ENCODE measurements at places on chromosomes 4 and X.

- DNase-seq = no peak
Measured at GRCh38 chrX:154602226-154602625, 16.9 kb downstream of the CTAG1B start.

DNA sequence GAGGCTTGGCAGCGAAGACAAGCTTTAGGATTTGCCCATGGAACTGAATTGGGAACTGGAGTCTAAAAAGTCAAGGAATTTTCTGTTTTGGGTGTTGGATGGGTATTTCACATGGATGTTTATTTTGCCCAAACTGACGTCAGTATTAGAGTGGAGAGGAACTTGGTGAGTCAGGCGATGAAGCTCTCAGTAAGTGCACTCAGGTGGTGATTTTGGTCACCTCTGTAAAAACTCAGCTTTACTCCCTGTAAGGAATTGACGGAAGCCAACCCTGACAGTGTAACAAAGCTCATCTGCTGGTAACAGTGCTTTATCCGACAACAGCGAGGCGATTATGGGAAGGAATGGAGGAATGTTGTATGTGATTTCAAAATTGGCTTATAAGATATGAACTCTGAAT is 77.0 kb upstream of the PGRMC2 start:
- DNase-seq = no peak

GRCh38 chrX:107567370-107567769 is 60.9 kb upstream of the PRPS1 start:
- DNase-seq = no peak

DNA sequence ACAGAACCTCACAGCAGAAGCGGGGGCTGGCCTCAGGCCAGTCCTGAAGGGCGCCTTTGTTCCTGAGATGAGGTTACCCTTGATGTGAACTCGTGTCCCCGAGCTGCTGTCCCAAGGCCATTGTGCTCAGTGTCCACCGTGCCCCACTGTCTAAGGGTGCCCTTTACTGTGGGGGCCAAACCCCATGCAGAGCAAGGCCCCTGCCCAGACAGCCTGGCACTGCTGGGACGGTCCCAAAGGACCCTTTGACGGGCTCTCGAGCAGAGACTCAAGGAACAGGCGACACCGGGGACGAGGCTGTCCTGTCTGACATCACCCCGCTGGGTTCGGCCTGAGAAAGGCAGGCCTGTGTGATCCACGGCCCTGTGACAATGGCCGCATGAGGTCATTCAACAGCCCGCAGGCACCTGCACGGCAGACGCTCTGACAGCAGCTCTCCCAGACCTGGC is 100.6 kb downstream of the ABLIM2 start:
- no peak for DNase-seq

DNA sequence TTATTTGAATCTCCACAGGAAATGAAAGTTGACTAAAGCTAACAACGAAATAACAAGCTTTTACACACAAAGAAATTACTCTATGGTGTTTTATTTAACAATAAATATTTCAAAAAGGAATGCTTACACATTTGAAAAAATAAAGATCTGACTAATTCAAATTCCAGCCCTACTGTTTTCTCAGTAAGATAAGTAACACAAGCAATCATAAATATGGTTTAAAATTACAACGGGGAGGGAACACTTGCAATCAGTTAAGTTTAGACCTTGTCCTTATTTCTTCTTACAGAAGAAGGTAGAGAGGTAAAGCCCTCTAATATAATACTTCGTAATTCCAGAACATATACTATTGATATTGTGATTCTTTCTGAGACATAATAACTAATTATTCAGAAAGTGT is 158.5 kb downstream of the DHX15 start:
- DNase-seq = no peak

GRCh38 chr4:107276052-107276451 is 239.9 kb upstream of the DKK2 start:
- no peak for DNase-seq

- no peak for DNase-seq
Measured at GRCh38 chr4:125168531-125168930, 146.2 kb upstream of the FAT4 start.

- no peak for DNase-seq
Measured at GRCh38 chr4:123661080-123661737, 264.6 kb downstream of the SPRY1 start.

GRCh38 chr4:143381189-143382118 is 44.8 kb downstream of the GAB1 start:
- no peak for DNase-seq

DNA sequence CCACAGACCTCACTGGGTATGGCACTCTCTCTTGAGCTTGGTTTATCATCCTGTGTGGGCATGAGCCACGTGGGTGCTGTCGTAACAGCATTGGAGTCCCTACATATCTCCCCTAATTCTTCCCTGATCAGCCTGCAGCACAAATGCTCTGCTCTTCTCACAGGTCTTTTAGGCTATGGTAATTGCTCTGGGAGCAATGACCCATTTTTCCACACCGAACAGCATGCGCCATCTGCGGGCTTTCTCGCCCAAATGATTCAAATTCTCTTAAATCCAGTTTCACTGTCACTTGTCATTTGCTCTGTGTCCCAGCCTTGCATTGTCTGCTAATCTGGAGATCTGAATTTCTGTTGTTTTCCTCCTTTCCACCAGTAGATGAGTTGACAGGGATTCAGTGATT is 48.9 kb upstream of the GATB start:
- DNase-seq = no peak

- no peak for DNase-seq
Measured at GRCh38 chrX:140177821-140178220, 212.5 kb upstream of the CXorf66 start.

DNA sequence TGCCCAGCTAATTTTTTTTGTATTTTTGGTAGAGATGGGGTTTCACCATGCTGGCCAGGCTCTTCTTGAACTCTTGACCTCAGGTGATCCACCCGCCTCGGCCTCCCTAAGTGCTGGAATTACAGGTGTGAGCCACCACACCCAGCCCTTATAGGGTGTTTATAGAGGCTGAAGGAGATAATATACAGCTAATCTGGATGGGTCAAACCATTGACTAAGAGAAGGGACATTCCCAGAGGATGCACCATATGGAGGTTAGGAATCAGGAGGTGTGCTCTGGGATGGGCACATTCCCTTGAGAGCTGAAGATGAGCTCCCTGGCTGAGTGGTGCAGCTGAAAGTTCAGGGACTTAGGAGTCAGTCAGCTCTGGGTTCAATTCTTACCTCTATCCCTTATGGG is 68.3 kb upstream of the SHISA3 start:
- no peak for DNase-seq

- DNase-seq = no peak
Measured at GRCh38 chr4:123788577-123788976, 392.0 kb downstream of the SPRY1 start.

DNA sequence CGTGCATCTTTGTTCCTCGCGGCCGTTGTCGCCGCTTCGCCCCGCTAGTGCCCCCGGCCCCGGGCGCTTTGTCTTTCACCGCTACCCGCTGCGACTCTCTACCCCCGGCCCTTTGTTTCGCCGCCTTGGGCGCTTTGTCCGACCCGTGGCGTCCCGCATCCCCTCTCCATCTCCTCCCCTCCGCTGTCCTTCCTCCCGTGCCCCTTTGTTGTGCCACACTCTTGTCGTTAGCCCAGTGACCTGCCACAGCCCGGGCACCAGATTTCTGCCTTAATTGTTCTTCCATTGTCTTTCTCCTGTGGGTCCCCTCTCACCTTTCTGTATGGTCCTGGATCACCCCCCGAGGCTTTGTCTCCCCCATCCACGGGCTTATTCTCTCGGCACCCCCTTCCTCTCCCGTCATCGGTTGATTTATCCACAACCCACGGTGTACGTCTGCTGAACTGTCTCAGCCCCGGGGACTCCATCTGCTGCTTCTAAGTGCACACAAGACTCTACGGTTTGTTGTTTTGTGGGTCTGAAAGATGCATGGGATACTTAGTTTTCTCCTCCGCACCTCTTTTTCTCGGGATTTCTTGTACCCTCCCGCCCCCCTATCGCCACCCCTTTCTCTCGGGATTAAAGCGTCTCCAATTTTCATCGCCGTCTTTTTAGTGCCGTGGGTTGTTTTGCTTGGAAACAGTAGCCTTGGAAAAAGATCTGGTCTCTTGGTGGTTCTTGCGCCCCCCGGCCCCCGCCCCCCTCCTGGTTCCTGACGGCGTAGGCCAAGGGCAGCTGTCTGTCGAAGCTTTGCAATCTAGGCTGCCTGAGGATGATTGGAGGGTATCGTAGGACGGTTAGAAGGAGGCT is 783 bp downstream of the RBPJ start:
- DNase-seq = peak; percentile 4

GRCh38 chr4:13982010-13982409 is 354.5 kb upstream of the BOD1L1 start:
- DNase-seq = no peak

DNA sequence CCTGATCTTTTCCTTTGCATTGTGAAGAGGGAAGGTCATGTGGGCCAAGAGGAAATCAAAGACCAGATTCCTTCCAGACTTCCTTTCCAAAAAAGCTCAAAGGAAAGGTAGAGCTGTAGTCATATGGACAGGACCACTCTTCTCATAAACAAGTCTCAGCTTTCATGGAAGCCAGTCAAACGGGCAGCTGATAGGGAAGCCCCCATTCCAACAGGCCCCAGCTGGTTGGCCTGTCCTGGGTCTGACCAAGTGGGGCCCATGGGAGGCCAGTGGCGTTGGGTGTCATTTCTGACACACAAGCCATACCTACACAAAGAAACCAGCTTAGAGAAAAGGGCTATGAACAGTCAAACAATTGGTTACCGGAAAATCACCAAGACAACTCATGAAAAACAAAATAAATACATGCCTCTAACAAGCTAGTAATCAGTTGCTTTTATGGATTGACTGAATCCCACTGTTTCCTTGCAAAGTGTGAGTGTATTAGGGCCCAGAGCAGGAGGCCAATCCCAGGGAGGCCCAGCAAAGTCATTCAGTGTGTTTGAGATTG is 149.6 kb upstream of the MAMLD1 start:
- DNase-seq = no peak

GRCh38 chr4:141329174-141329569 is 108.5 kb downstream of the ZNF330 start:
- no peak for DNase-seq

GRCh38 chr4:143337600-143338287 is 1.1 kb downstream of the GAB1 start:
- no peak for DNase-seq

DNA sequence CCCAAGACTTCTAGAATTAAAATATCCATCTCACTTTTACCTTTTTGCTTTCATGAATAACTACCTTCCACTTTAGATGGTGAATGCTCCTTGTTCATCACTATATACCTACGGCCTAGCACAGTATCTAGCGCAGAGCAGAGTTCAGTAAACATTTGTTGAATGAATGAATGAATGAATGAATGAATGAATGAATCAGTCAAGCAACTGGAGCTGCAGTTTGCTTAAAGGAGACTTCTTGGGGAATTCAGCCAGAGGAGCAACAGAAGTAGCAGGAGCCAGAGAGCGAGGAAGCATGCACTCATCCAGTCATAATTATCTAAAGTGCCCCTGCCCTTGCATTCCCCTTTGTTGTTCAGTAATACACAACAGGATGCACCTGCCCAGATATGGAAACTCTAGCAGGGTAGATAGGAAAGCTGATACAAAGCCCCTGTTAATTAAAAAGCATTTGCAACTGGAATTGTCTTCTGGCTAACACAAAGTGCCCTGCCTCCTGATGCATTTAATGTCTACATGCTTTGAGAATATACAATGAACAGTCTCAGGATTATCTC is 103.0 kb upstream of the MBNL3 start:
- no peak for DNase-seq

GRCh38 chrX:129833153-129833990 is 10.3 kb downstream of the ZDHHC9 start:
- no peak for DNase-seq

DNA sequence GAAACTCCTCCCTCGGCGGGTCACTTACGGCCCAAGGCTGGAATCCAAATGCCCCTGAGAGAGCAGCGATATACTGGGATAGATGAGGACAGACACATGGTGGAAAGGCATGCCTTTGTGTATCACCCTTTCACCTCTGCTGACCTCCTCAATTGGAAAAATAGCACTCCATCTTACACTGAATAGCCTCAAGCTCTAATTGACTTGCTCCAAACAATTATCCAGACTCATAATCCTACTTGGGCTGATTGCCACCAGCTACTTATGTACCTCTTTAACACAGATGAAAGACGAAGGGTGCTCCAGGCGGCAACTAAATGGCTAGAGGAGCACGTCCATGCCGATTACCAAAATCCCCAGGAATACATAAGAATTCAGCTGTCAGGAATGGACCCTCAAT is 1142.2 kb downstream of the ARAP2 start:
- DNase-seq = no peak

- DNase-seq = no peak
Measured at GRCh38 chrX:109481986-109482385, at the start of gene GUCY2F. Gene GUCY2F (minus strand): TSS chrX:109482086. CDS start chrX:109475936, 6,150 bp downstream.

DNA sequence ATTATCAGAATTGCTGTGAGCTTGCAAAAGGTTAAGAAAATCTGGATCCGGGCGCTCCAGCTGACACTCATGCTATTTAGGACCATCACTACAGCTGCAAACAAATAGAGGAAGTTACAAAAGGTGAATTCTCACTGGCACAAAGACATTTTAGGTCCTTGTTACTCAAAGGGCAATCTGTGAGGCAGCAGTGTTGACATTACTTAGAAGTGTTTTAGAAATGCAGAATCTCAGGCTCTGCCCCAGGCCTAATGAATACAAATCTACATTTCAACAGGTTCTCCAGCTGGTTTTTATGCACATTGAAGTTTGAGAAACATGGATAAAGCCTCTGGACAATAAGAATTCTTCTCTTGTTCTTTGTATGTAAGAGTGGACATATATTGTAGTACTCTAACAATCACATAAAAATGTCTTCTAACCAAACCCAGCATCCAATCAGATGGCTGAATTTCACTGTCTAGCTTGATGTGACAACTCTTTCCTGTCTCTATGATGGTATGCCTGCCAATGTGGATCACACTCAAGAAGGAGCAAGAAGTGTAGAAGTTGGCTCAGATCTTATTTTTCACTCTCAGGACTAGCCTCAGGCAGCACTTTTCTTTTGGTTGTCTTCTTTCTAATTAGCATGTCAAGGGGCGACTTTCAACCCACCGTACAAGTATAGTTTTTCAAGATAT is 18.8 kb downstream of the SLC7A11 start:
- no peak for DNase-seq

DNA sequence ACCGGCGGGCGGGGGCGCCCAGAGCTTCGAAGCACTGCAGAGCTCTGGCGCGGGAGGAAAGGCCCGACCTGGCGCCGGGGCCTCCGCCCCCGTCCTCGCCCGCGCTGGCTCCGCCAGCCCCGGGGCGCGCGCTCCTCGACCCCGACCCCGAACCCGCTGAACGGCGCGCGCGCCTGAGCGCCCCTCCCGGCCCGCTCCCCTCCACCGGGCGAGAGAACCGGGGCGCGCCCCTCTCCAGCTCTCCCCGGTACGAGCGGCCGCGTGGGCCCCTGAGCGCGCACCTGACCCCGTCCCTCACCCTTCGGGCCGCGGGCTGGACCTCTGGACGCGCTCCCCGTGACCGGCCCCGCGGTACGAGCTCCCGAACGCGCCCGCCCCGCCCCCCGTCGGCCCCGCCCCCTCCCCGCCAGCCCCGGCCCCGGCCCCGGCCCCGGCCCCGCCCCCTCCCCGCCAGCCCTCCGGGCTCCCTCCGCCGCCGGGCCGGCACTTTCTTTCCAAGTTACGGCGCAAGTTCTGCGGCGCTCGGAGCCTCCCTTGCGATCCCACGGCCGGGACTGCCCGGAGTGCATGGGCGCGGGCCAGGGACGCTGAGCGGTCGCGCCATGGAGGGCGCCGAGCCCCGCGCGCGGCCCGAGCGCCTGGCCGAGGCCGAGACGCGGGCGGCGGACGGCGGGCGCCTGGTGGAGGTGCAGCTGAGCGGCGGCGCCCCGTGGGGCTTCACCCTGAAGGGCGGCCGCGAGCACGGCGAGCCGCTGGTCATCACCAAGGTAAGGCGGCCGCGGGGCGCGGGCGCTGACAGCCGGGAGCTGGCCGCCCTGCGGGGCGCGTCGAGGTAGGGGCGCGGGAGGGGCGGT is at the start of gene SHROOM2:
Gene SHROOM2, plus strand, starts transcription at position 486 of the 854 bp plus-strand sequence. Its CDS starts 117 bp downstream, at position 603.
- DNase-seq = no peak

All from activated CD4-positive, CD25-positive, alpha-beta regulatory T cell (primary cell).